ENCODE measurements at places on chromosomes 3 and 15.

DNA sequence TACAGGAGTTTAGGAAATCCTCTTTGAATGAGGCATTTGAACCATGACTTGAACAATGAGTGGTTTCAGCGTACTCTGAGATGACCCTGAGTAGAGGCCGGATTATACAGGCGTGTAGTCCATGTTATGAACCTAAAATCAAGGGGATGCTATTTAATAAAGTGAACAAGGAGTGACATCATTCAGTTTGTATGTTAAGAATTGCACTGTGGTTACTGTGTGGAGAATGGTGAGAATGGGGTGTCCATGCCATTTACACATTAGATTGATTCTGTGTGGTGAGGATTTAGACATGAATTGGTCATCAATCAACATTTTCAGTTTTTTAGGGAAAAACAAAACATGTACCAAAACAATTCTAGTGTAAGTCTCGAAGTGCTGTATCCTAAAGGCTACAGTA lies 65.8 kb downstream of the TPRG1 start:
- no peak for DNase-seq

- DNase-seq, result no peak
These were observed 295.0 kb downstream of the LRTM1 start for GRCh38 chr3:54632834-54633233.

DNA sequence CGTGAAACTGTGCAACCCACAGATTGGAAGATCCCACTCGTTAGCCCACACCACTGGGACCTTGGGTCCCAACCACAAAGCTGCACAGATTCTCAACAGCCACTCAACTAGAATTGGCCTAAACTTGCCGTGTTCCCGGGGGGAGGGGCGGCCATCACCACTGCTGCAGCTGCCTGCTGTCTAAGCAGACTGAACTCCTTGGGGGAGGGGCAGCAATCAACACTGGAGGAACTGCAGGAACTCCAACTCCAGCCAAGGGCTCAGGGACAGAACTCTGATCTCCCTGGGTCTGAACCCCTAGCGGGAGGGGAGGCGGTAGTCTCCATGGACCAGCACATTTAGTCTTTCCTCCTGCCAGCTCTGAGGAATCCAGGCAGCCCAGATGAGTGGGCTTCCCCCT lies 205.9 kb downstream of the RSL24D1 start:
- no peak for DNase-seq

DNA sequence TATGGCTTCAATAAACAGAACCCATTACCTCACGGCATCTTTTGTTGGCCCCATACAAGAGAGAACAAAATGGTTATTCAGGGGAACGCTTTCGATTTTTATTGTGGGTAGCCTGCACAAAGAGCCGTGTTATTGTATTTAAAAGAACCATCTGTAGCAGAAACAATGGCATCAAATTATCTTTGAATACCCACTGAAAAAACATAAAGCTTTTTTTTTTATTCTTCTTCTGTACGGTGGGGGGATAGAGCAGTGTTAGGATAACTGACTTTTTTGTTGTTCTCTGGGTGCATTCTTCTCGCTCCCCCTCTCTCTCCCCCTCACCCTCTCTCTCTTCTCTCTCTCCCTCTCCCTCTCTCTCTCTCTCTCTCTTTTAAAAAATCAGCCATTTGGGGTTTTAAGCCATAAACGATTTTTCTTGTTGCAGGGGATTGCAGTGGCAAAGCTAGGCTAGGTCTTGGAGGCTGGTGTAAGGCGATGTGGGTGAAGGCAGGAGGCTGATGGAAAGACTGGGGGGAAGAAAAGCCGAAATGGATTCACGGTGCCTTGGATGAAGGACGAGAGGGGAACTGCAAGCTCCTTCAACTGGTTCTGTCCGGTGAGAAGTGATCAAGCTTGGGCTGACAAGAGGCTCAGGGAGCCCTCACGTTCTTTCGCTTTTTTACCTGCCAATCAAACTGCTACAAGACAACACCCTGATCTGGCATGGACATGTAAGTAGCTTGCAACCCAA lies 12.4 kb upstream of the SOX2 start:
- DNase-seq, result no peak

GRCh38 chr15:66702035-66702786 lies at the start of gene SMAD6:
SMAD6 (plus strand) TSS chr15:66702236; CDS start chr15:66703259, 1,023 bp downstream.
- DNase-seq, result peak; percentile 27

DNA sequence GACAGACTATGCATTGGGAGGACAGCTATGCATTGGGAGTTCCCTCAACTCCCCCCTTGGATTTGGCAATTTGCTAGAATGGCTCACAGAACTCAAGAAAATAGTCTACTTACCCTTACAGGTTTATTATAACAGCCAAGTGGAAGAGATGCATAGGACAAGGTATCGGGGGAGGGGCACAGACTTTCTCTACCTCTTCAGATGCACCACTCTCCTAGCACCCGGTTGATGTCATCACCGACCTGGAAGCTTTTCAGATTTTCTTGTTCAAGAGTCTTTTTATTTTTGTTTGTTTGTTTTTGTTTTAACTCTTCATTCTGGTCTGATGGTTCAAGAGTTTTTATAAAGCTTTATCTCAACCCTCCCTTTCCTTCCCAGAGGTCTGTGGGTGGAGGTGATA lies 20.7 kb upstream of the ADAMTS9 start:
- no peak for DNase-seq

- no peak for DNase-seq
These were observed 303.4 kb downstream of the ZNF621 start for GRCh38 chr3:40827942-40828688.

DNA sequence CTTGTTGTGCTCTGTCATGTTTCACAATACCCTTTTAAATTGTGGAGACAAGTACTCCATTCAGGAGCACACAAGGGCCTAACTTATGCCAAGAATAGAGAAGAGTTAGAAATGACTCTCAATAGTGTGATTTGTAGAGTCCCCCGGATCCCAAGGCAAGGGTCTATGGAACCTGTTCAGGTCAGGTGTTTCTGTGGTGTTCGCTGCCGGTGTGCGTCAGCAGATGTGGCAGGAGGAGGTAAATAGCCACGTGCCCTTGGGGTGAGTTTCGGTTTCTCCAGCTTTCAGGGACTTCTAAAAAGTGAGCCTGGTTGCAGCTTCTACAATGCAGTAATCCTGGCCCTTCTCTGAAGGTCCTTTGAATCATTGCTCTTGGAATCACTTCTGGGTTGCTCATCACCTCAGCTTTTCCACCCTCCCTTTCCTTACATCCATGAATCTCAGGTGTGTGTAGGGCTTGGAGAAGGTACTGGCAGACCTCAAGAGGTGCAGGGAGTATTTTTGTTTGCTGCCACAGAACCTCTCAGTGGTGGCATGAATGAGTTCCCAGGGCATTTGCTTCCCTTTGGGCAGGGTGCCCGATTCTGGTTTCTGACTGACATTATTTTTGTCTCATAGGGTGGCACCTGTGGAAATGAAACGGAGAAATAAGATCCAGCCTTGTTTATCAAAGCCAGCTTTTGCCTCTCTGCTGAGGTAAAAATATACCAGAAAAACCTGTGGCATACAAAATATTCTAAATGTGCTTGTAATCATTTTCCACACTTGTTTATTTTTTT lies 7.3 kb downstream of the ST3GAL6 start:
- DNase-seq, result no peak

DNA sequence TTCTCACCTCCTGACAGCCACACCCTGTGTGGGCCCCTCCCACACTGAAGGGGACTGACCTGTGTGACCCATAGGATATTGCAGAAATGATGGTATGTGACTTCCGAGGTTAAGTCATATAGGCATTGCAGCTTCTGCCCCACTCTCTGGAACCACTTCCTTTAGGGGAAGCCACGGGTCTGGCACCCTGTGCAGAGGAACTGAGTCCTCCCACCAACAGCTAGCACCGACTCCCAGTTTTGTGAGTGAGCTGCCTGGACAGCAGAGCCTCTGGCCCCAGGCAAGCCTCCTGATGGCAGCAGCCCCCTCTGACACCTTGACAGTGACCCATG lies 24.6 kb upstream of the SLC6A6 start:
- peak; percentile 12 for DNase-seq
